ENCODE measurements at places on chromosomes 1 and 21. TPM values are rescaled to one million over a fixed set of nuclear protein-coding genes. Genes with fewer than 3 reads are reported as not detected.

DNA sequence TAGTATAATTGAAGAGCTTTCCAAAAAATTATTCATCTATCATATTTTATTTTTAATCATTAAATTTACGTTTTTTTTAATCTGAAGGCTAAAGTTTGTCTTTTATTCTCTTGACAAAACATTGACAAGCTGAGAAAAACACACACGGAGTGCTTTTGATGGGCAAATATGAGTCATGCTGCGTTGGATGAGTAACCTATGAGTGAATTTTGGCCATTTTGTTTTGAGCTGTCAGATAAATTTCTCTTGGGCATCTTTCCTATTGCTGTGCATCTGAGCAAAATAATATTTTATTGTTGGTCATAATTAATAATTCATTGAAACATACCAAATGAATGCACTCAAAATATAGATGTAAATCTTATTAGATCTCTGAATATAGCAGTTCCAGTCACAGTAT, 1144.1 kb upstream of the ADGRL2 start:
- DNase-seq: peak; percentile 67

The VSIG8 gene
- 0.47 TPM for total RNA-seq

DNA sequence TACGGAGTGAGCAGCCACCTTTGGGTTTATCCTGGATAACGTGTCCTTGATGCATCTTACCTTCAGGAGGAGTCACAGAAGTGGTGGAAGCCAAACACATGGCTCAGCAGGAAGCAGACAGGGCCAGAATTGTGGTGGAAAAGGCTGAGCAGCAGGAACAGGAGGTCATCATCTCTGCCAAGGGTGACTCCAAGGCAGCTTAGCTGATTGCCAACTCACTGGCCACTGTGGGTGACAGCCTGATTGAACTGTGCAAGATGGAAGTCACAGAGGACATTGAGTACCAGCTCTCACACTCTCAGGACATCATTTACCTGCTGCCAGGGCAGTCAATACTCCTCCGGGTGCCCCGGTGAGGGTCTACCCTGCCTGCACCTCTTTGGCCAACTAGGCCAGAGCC, 179.3 kb downstream of the FAF1 start:
- DNase-seq: no peak

The MPZL1 gene
- total RNA-seq: 86.5 TPM

DNA sequence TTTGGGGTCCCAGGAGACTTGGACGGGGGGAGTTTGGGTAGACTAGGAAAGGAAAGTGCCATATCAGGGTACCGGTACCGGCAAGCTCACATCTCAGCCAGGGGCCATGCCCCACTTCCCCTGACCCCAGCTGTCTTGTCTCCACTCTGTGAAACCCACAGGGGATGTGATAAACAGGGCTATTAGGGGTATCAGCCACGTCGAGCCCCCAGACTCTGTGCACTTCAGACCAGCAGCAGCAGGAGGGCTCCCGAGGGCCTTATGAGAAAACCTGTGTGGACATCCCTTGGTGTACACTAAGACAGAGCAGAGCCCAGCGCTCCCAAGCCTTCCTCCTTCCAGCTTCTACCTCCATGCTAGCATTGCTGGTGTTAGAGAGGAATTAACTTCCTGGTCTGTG, 46.3 kb downstream of the TNNT2 start:
- DNase-seq: no peak

The SPTA1 gene
- not detected for total RNA-seq

The GPA33 gene
- 0.04 TPM for total RNA-seq

All from PC-3 (cell line).